ENCODE measurements at places on chromosomes 7 and 10. TPM values are rescaled to one million over a fixed set of nuclear protein-coding genes. Genes with fewer than 3 reads are reported as not detected.

- no peak for DNase-seq
These were observed 220.5 kb downstream of the MAD1L1 start for GRCh38 chr7:2012044-2012900.

GRCh38 chr7:39313974-39314373, 252.2 kb upstream of the YAE1 start:
- DNase-seq = no peak

DNA sequence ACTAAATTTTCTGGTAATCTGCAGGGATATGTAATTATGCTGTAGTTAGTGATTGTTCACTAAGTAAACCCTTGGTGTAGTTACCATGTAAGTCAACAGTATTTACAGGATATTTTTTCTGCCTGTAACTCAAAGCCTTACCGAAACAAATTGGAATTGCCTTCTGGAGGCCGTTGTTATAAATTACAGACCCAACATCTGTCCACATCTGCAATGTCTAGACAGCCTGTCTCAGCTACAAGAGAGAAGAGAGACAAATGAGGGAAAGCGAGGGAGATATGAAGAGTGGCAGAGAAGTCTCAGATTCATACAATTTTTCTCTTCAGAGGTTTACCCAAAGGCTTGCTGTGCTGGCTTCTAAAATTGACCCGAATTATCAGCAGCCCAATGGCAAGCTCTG, 23.7 kb upstream of the BTRC start:
- DNase-seq = no peak

Gene NYAP1
- 0.53 TPM for total RNA-seq

- no peak for DNase-seq
These were observed 377.1 kb downstream of the NRG3 start for GRCh38 chr10:82252081-82252480.

- DNase-seq = no peak
These were observed 29.4 kb downstream of the CPA1 start for GRCh38 chr7:130409712-130410072.

DNA sequence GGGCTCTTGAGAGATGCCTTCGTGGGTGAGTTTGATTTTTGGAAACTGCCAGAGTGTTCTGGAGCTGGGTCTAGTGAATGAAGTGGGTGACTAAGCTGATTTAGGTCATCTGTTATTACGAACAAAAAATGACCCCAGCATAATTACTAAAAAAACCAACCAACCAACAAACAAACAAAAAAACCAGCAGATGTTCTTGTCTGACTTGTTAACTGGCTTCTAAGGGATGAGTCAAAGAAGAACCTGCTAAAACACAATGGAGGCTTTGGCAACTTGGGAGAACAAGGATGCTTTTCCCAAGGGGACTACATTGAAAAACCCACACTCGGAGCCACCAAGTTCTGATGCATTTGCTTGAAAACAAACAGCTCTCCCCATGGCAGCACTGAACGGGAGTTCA, 11.5 kb downstream of the TACR2 start:
- no peak for DNase-seq

Gene CTBP2
- 38.1 TPM for total RNA-seq

Gene FAM25G
- not detected for total RNA-seq

DNA sequence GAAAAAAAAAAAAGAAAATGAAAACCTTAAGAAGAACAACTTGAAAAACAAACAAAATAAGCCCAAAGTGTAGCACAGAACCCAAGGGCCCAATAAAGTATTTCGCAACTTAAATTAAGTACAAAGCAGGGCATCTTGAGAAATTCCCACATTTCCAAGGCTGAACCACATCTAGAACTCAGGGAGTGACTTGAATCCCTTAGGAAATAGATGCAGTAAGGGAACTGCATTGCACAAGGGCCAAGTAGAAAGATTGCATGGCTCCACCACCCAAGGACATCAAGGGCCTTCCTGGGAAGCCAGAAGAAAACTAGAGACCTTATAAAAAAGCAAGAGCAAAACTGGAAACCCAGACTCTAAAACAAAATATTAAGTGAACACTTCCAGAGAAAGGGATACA, 352.7 kb downstream of the CXCL12 start:
- DNase-seq = no peak

Gene MEPCE
- total RNA-seq = 48.2 TPM

- no peak for DNase-seq
These were observed 244.1 kb downstream of the PTEN start for GRCh38 chr10:88107296-88108097.

Gene CALML5
- total RNA-seq = not detected

Gene AKR1C4
- not detected for total RNA-seq

- no peak for DNase-seq
These were observed 38.7 kb upstream of the ARHGAP21 start for GRCh38 chr10:24762161-24762924.

GRCh38 chr10:113493195-113493594, 59.7 kb upstream of the HABP2 start:
- DNase-seq = no peak

Gene SLC25A40
- 19.9 TPM for total RNA-seq

DNA sequence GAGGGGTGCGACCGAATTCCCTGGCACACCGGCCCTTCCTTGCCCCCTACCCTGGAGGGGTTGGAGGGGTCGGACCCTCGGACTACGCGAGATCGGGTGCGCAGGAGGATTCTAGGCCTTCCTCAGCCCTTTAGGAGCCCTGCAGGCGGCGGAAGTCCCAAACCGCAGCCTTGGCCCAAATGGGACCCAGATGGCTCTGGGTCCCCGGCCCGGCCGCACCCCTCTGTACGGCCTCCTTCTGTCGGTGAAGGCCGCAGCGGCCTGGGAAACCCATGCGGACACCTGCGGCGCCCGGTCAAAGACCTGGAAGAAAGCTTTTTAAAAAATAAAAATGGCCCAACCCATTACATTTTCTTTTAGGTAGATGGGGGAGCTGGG, 2.4 kb upstream of the VAX1 start:
- no peak for DNase-seq

DNA sequence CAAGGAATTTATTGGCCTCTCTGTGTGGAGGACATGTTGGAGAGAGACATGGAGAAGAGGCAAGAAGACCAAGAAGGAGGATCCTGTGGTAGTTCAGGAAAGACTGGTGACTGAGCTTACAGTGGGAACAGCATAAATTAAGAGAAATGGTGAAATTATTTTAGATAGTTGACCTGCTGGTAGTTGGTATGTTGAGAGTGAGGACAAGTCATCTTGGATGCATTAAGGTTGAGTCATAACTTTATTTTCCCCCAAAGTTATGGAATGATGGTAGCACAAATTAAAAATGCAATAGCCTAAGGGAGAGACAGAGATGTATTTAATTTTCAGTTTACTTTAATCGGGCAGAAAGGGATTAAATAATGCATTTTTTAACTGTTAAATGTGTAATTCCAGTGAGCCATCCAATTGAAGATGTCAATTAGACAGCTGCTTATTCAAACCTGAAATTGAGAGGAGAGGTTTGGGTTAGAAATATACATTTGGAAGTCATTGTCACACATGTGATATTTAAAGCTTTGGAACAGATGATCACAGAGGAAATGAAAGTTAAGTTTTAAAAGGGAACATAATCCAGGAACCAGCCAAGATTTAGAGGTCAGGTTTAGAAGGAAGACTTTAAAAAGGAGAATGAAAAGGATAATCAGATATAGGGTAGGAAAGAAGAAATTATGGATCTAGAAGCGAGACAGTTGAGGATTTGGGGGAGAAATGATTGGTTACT, 80.6 kb downstream of the DGKB start:
- no peak for DNase-seq

- peak; percentile 41 for DNase-seq
These were observed 57.8 kb upstream of the LANCL2 start for GRCh38 chr7:55307123-55307916.

Gene HOXA2
- total RNA-seq = 0.21 TPM

DNA sequence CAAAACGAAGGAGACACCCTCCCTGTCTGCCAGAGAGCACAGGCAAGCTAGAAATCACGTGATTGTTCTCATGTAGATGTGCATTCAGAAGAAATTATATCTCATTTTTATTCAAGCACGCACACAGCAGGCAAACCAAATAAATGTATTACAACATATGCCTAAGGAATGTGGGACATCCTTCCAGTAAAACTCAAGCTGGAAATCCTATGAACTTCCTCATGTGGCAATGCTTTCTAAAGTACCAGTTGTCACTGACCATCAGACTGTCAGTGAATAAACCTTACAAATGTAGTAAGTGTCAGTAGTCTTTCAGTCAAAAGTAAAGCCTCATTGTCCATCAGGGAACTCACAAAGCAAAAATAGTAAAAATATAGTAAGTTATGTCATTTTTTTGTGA, 350.1 kb upstream of the POM121L12 start:
- no peak for DNase-seq

Gene TFEC
- not detected for total RNA-seq

GRCh38 chr10:35217455-35217854, 90.8 kb downstream of the CREM start:
- DNase-seq = no peak

GRCh38 chr10:35392482-35393228, 56.3 kb downstream of the CCNY start:
- no peak for DNase-seq

- no peak for DNase-seq
These were observed 18.1 kb downstream of the IL2RA start for GRCh38 chr10:6044060-6044459.

Gene SLC18A3
- total RNA-seq = not detected

DNA sequence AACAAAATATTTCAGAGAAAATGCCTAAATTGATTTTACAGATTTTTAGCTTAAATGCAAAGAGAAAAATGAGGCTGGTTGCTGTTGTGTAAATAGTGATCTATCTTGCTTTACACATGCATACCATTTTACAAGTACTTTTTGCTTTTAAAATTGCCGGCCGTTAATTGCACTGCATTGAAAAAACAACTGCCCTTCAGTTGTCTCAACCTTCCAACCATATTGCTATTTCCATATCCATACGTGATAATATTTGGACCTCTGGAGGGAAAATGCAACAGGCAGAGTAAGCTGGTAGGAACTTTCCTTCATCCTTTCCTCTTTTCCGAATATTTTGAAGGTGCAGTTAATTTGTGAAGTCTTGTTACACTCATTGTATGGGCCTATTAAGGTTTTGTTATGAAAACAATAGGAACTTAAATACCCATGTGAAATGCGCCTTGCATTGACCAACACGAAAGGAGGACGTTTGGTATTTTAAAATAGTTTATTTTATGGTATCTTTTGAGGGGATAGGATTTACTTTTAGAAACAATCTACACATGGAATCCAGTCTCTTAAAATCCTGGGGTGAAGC, 11.3 kb downstream of the BMI1 start:
- no peak for DNase-seq

- peak; percentile 50 for DNase-seq
These were observed 5.6 kb upstream of the ZNF518A start for GRCh38 chr10:96124230-96125141.

- peak; percentile 22 for DNase-seq
These were observed 5.3 kb downstream of the CTBP2 start for GRCh38 chr10:125155101-125155500.

DNA sequence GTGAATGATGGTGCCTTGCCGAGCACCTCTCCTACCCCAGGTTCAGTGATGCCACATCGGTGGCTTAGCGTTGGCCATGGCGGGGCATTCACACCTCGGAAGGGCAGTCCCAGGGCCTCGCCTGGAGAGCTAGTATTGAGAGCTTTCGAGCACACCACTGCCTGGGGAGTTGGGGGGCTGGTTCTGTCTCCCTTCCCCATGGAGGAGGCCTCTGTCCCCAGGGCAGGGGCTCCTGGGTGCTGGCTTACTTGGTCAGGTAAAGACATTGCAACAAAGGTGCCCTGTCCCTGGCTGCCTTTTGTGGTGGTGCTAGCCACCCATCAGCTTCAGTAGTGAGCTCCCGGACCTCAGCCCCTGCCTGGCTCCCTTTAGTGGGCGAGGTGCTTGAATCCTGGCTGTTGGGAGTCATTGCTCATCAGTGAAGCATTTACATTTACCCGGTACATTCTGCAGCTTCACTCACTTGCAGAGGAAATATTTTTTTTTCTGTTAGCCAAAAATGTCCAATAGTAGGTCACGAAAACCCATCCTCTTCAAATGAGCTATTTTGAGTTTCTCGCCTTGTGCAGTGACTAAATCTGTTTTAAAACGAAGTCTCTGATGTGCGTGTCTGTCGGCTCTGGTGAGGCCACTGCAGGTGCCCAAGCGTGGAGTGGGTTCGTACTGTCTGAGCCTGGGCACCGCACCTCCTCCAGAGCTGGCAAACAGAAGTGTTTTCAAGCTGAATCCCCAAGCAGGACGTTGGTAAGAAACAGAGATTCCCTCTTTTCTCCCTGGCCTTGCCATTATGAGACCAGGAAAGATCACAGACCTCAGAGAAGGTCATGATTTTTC, 95.5 kb downstream of the INPP5A start:
- no peak for DNase-seq

DNA sequence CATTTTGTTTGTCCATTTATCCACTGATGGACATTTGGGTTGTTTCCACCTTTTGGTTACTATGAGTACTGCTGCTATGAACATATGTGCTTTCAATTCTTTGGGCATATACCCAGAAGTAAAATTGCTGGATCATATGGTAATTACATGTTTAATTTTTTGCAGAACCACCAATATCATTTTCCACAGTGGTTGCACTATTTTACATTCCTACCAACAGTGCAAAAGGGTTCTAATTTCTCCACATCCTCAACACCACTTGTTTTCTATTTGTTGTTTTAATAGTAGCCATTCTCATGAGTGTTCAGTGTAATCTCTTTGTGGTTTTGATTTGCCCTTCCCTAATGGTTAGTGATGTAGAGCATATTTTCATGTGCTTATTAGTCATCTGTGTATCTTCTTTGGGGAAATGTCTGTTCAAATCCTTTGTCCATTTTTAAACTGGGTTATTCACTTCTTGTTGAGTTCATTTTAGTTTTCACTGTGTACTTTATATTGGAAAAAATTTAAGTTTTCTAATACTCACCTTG, 101.9 kb downstream of the HIBADH start:
- DNase-seq = peak; percentile 61

Gene TLL2
- 0.11 TPM for total RNA-seq

Gene ITPRID1
- total RNA-seq = not detected

Data from SK-MEL-5 (cell line).